GDM1 (cell line): ENCODE measurements at places on chromosomes 2 and 18.

DNA sequence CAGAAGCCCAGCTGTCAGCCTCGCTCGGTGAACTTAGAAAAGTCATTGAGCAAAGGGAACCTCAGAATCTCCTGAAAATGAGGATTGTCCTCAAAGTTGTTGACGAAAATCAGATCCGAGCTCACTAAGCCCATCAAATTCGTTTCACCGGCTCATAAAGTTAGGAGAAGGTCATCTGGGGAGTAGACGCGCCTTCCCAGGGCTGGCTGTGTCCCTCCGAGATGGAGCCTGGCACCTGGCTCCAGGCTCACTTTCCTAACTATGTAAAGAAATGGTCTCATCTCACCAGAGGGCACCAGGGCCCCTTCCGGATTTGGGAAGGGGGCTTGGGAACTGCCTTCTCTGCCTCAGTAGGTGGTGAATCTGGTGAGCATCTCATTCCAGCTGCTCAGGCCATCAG is 145.5 kb downstream of the PXDN start:
- no peak for DNase-seq

DNA sequence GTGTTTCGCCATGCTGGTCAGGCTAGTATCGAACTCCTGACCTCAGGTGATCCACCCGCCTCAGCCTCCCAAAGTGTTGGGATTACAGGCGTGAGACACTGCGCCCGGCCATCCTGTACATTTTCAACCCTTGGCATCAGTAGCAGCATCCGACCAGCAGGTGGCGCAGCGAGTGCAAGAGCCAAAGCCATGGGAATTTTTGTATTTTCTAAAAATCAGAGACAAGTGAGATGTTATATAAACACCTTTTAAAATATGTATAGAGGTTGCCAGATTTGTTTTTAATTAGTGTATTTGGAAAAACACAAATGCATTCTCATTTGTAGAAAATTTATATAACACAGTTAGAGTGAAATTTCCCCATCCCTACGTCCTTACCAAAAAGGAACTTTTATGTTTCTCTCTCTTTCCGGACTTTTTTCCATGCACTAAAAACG is 36.8 kb downstream of the MOGAT1 start:
- no peak for DNase-seq

DNA sequence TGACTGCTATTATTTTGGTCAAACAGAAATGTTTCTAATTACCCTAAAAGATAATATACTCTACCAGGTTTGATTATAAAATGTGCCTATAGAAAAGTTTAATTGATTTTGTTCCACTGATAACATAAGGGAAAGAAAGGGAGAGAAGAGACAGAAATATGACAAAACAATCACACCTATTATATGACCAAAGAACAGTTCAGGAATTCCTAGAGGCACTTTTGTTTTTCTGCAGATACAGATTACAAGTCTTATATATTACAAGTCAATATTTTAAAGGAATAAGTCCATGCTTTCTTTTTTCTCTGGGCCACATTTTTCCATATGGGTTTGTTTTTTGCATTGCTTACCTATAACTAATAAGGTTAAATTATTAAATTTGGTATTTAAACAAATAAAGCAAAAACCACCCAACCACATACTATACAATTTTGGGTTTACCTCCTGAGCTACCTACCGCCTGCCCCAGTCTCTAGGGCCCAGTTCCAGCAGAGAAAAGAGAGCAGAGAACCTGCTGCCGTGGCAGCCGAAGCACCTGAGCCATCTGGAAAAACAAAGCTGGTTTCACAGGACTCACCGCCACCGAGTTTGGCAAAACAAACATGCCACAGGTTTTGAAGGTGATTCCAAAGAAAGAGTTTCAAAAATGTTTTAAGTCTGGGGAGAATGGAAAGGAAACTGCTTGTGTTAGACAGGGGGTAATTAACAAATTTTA is 92.1 kb downstream of the DYM start:
- no peak for DNase-seq

- no peak for DNase-seq
Measured at GRCh38 chr2:23456881-23457760, 72.1 kb downstream of the KLHL29 start.

GRCh38 chr18:26719896-26720295 is 145.6 kb downstream of the AQP4 start:
- no peak for DNase-seq

DNA sequence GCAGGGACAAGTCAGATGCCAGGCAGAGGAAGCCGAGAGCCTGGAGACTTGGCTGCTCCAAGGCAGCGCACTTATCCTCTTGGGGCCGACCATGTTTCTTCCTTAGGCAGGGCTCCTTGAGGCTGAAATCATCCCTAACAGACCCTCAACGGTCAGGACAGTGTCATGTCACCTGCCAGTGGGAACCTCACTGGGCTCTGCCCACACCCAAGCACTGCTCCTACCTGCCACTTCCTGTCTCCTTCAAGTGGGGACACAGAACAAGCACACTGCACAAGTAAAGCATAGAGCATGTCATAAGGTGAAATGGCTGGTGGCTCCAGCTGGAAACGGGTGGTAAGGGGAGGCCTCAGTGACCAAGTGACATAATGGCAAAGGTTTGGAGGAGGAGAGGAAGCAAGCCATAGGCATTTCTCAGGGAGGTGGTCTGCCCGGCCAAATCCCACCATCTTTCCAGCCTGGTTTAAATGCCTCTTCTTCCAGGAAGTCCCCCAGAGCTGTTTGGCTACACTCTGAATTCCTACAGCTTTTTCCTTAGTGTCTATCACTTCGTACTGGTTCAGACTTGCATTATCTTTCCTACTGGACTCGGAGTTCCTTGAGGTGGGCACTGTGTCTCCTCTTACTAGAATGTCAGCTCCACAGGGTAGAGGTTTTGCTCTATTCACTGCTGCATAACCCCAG is 7.3 kb upstream of the ATOH8 start:
- no peak for DNase-seq

- DNase-seq, result no peak
Measured at GRCh38 chr2:215435870-215436704, at the start of gene FN1. Gene FN1 (minus strand): TSS chr2:215436068. CDS start chr2:215435802, 266 bp downstream.

DNA sequence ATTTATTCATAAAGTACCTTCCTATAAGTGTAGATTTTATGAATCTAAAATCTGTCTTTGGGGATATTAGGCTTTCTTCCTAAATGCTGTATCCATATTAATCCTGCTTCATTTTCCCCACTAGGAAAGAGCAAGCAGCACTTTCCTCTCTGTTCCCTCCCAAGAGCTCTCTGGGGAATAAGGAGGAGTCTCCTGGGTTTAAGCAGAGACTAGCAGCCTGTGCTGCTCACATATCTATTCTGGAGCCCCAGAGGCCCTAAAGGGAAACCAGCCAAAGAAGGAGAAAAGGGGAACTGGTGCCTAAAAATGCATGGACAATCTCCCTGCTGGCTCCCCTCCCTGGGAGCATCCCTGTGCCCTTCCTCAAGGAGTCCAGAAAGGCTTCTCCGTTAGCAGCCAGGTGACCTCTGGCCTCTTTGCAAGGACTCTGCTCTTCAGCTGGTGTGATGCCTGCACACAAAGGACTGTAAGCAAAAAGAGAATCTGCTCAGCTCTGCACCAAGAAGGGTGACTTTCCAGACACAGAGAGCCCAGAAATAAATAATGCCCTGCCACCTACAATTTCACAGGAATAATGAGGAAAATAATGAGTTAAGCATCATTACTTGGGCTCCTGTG is 270.6 kb downstream of the SS18 start:
- DNase-seq, result no peak

DNA sequence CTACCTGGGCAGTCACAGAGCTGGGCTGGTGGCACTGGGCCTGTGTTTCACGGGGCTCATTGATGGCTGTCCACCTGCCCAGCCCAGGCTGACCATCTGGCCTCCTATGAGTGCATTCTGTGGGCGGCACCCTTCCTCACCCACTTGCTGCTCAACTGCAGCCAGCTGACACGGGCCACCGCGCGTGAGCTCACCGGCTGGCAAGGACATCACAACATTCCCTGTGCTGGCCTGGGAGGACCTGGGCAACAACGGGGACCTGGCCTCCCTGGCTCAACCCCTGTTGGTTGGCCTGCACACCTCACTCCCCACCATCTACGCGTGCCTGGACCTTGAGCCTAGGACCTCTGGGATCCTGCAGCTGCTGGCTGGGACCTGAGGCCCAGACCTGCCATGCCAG is 98.2 kb upstream of the DTNA start:
- DNase-seq, result no peak

GRCh38 chr2:190465060-190465459 is 56.9 kb downstream of the MFSD6 start:
- no peak for DNase-seq

GRCh38 chr18:63986885-63987284 is 17.0 kb downstream of the SERPINB8 start:
- DNase-seq, result no peak

DNA sequence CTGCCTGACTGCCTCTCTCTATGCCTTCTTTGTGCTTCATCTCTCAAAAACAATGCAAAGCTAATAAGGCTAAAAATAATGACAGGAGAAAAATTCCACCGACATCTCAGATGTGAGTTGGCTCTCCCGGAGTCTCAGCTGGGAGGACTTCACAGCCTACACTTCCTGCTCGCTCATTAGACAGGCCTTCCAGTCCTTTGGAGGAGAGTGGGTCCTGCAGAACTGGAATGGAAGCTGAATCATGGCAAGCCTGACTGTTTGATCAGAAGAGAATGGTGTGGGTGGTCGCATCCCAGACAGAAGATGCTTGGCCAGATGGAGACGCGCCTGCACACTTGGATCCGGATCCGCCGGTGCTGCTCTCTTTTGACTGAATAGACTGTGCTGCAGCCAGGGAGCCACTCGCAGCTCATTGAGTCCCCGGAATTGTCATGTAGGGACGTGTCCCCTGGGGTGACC is 49.7 kb downstream of the TRIB2 start:
- no peak for DNase-seq

DNA sequence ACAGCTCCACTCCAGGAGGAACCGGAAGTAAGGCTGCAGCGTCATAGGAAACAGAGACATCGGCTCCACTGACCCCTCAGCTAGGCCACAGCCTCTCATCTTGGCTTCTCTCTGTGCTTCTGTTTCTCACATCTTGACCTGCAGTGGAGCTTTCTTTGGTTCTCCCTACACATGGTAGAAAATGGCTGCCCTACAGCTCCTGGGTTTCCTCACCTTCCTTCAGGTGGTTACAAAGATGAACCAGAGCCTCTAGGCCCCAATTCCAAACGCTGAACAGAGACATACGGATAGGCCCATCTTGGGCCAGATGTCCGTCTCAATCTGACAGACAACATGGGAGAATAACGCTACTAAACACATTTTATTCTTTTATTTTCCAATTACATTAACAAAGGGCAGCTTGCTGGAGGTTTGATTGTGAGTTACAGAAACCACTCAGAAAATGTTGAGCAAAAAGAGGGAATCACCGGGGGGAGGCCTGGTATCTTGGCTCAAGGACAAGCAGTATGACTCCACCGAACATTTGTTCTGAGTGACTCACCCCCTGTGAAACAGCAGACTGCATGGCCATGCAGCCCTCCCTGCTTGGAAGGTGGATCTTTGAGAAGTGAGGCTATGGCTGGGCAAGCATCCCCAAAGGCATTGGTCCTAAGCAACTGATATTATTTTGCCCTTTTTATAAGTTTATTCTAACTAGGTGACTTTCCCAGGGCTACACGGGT is 303.5 kb downstream of the CDCA7 start:
- DNase-seq, result no peak

DNA sequence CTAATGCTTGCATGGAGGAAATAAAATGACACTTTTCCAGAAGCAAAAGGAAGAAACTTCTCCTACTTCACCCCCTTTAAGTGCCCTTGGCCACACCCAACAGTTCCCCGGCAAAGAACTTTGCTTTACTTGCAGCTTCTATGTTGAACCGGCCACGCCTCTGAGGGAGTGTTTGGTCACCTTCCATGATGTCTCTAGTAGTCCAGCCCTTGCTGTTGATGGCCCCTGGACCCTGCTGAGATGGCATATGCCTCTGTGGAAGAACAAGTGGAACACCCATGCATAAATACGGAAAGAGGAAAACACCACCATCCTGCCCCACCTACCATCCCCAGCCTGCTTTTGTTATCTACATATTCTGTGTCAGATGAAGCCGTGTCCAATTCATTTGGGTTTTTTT is 218.3 kb upstream of the POU3F3 start:
- DNase-seq, result no peak
